RKO (cell line): ENCODE measurements at places on chromosomes 7 and 10.

- DNase-seq = no peak
Observed at GRCh38 chr7:2507208-2507916, 12.2 kb upstream of the LFNG start.

- no peak for DNase-seq
Observed at GRCh38 chr7:3436746-3437145, 135.7 kb downstream of the SDK1 start.

- DNase-seq = no peak
Observed at GRCh38 chr10:86538547-86538946, 17.0 kb upstream of the WAPL start.

DNA sequence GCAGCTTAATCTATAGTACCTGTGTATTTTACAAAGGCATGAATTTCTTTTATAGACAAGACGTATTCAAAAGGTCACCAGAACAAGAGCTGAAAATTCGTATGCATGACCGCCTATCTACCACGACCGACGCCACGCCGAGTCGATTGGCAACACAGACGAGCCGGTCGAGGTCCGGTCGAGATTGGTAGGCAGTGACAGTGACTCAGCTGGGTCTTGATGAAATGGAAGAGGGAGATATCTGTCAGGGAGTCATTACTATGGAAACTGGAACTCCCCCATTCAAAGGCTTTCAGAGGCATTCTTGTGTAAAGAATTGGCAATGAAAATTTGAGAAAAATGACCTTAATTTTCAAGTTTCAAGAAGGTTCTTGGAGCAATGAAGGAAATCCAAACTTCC is 2.1 kb downstream of the ATP5MK start:
- peak; percentile 58 for DNase-seq

GRCh38 chr10:63477927-63478326 is 12.2 kb upstream of the JMJD1C start:
- no peak for DNase-seq
